Progenitor cell of endocrine pancreas (in vitro differentiated cells): ENCODE measurements at places on chromosomes 6 and 20. TPM values are rescaled to one million over a fixed set of nuclear protein-coding genes. Genes with fewer than 3 reads are reported as not detected.

- no peaks in the 10 kb centered on the region for H3K36me3 ChIP-seq
- H3K4me1 ChIP-seq = no peaks in the 10 kb centered on the region
- H3K27ac ChIP-seq = no peak overlapping the region
- H3K27me3 ChIP-seq = peaks cover 7% of the 10 kb centered on the region
- DNase-seq = no peak
Observed at GRCh38 chr20:61044499-61044898, 207.6 kb upstream of the CDH4 start.

GRCh38 chr20:48619126-48620101 lies 208.4 kb downstream of the PREX1 start:
- no peak for DNase-seq
- peaks cover 3% of the 10 kb centered on the region for H3K4me1 ChIP-seq
- no peak overlapping the region for H3K27ac ChIP-seq
- peaks cover 2% of the 10 kb centered on the region for H3K27me3 ChIP-seq
- no peaks in the 10 kb centered on the region for H3K36me3 ChIP-seq

- no peaks in the 10 kb centered on the region for H3K27me3 ChIP-seq
- no peaks in the 10 kb centered on the region for H3K36me3 ChIP-seq
- no peak overlapping the region for H3K27ac ChIP-seq
- H3K4me1 ChIP-seq = no peaks in the 10 kb centered on the region
- no peak overlapping the region for H3K4me3 ChIP-seq
Observed at GRCh38 chr20:12130781-12131180, 213.1 kb downstream of the BTBD3 start.

GRCh38 chr20:64092258-64093012 lies 8.2 kb upstream of the LKAAEAR1 start:
- DNase-seq = no peak
- H3K27me3 ChIP-seq = peaks cover 33% of the 10 kb centered on the region
- H3K36me3 ChIP-seq = peaks cover 2% of the 10 kb centered on the region
- no peak overlapping the region for H3K27ac ChIP-seq

DNA sequence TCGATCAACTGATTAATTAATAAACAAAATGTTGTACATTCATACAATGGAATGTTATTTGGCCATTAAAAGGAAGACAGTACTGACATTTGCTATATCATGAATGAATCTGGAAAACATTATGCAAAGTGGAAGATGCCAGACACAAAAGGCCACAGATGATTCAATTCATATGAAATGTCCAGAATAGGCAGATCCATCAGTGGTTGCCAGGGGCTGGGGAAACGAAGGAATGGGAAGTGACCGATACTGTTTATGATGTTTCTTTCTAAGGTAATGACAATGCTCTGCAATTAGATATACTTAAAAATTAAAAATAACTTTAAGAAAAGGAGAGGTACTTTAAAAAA lies 37.2 kb downstream of the ELOVL5 start:
- H3K27ac ChIP-seq = no peak overlapping the region
- no peaks in the 10 kb centered on the region for H3K27me3 ChIP-seq
- no peak for DNase-seq
- no peaks in the 10 kb centered on the region for H3K36me3 ChIP-seq
- H3K4me3 ChIP-seq = no peak overlapping the region
- peaks cover 5% of the 10 kb centered on the region for H3K4me1 ChIP-seq

- no peak for DNase-seq
- H3K36me3 ChIP-seq = no peaks in the 10 kb centered on the region
- H3K27ac ChIP-seq = no peak overlapping the region
- no peak overlapping the region for H3K4me3 ChIP-seq
Observed at GRCh38 chr6:38283734-38284362, 355.9 kb downstream of the BTBD9 start.

GRCh38 chr6:146868671-146869209 lies 270.0 kb downstream of the ADGB start:
- H3K4me1 ChIP-seq = peaks cover 20% of the 10 kb centered on the region
- no peak for DNase-seq
- no peaks in the 10 kb centered on the region for H3K36me3 ChIP-seq
- H3K27ac ChIP-seq = no peak overlapping the region
- no peak overlapping the region for H3K4me3 ChIP-seq

DNA sequence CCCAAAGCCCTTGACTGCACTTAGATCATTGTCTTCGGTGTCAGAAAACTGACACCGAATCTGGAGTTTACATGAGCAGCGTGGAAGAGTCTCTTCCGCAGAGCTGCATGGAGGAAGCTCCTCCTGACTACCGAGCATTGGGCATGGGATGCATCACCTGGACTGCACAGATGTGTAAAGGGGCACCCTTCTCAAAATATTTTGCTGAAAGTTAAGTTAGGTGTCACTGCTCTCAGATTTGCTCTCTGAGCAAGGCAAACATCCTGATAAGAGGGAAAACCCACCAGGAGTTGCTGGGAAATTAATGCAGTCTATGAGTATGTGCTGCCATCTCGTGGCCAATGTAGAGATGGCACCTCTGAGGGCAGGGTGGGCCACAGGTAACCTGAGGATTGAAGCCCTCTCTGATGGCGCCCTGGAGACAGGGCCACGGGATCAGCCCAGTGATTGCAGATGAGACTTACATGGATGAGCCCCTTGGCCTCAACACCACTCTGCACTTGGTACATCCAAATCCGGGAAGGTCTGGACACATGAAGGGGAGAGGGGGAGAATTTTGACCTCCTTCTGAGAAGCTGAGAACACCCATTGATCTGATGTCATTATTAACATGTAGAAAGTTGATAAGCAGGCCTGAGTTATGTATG lies 129.9 kb downstream of the LPA start:
- H3K36me3 ChIP-seq = no peaks in the 10 kb centered on the region
- peak; percentile 68 for DNase-seq
- no peaks in the 10 kb centered on the region for H3K27me3 ChIP-seq
- H3K4me3 ChIP-seq = no peak overlapping the region
- H3K27ac ChIP-seq = no peak overlapping the region

- peaks cover 4% of the 10 kb centered on the region for H3K4me1 ChIP-seq
- H3K27ac ChIP-seq = no peak overlapping the region
- no peak for DNase-seq
- H3K27me3 ChIP-seq = no peaks in the 10 kb centered on the region
Observed at GRCh38 chr20:41865938-41866337, 247.8 kb upstream of the CHD6 start.

DNA sequence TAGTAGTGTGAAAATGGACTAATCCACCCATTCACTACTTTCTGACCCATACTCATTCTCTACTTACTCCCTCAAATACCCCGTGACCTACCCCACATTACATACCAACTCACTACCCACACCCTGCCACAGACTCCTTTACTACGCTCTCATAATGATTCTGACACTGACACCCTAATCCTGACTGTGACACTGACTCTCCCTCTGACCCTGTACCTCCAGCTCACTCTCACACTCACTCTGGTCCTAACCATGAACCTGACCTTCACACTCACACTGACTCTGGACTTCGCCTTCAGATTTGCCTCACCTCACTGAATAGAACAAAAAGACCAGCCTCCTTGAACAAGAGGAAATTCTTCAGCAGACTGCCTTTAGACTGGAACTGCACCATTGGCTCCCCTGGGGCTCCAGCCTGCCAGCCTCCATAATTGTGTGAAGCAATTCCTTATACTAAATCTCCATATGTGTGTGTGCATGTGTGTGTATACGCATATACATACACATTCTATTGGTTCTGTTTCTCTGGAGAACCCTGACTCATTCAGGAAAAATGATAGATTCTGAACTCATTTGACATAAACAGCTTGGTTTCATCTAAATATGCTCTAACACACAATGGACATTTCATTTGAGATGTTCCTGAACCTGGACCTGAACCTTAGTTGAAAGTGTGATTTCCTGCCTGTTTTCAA lies 10.5 kb upstream of the ZNF343 start:
- DNase-seq = no peak
- H3K36me3 ChIP-seq = no peaks in the 10 kb centered on the region
- H3K4me1 ChIP-seq = no peaks in the 10 kb centered on the region
- H3K4me3 ChIP-seq = no peak overlapping the region
- H3K27me3 ChIP-seq = peaks cover 49% of the 10 kb centered on the region
- no peak overlapping the region for H3K27ac ChIP-seq

GRCh38 chr6:11208854-11209253 lies 23.6 kb downstream of the NEDD9 start:
- H3K4me3 ChIP-seq = no peak overlapping the region
- peaks cover 2% of the 10 kb centered on the region for H3K27me3 ChIP-seq
- H3K36me3 ChIP-seq = peaks cover 20% of the 10 kb centered on the region
- H3K4me1 ChIP-seq = peaks cover 21% of the 10 kb centered on the region

GRCh38 chr6:37105148-37106050 lies 64.6 kb upstream of the PIM1 start:
- H3K27me3 ChIP-seq = no peaks in the 10 kb centered on the region
- DNase-seq = no peak
- H3K27ac ChIP-seq = no peak overlapping the region
- no peak overlapping the region for H3K4me3 ChIP-seq
- no peaks in the 10 kb centered on the region for H3K36me3 ChIP-seq

DNA sequence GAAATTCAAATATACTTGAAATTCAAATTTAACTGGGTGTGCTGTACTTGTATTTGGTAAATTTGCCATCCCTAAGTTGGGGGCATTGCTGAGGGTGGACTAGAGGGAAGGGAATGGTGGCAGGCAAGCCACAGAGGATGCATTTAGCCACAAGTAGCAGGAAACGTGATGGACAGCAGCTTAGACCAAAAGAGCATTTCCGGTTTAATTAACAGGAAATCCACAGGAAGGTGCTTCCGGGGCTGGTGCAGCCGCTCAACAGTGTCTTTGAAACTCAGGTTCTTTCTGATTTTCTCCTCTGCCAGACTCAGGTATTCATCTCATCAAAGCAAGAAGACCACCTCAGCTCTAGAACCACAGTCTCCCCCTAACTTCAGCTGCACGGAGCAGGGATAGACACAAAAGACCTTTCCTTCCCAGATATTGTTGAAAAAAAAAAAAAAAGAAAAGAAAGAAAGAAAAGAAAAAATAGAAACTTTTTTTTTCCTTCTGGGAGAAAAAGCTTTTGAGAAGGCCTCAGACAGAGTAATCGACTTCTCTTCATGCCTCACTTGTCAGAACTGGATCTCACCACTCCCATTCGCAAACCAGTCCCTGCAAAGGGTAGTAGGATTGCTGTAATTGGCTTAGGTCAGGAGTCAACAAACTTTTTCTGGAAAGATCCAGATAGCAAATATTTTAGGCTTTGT lies 8.0 kb upstream of the BCAS1 start:
- H3K27ac ChIP-seq = no peak overlapping the region
- no peaks in the 10 kb centered on the region for H3K27me3 ChIP-seq
- no peaks in the 10 kb centered on the region for H3K36me3 ChIP-seq
- DNase-seq = no peak
- H3K4me1 ChIP-seq = peaks cover 4% of the 10 kb centered on the region

- H3K4me3 ChIP-seq = no peak overlapping the region
- no peak overlapping the region for H3K27ac ChIP-seq
- no peak for DNase-seq
- peaks cover 8% of the 10 kb centered on the region for H3K4me1 ChIP-seq
Observed at GRCh38 chr6:16717275-16717942, 43.9 kb downstream of the ATXN1 start.

DNA sequence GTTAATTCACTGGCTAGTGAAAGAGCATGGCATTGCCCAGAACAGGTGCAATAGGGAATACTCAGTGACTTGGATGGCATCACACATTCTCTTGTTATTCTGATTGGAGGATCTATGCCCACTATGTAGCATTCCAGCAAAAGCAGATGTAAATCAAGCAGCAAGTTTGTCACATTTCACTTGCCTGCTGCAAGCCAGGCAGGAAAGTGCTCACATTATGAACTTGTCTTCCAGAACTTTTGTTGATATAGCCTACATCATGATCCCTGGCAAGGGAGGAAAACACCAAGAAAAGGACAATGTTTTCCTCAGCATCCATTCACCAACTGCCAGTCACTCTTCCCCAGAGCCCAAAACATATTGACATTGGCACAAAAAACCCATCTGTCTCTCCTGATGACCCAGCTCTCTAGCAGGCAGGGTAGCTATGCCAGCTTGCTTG lies 77.8 kb downstream of the ARHGAP18 start:
- DNase-seq = no peak
- H3K4me1 ChIP-seq = peaks cover 5% of the 10 kb centered on the region
- H3K27ac ChIP-seq = no peak overlapping the region
- H3K36me3 ChIP-seq = peaks cover 16% of the 10 kb centered on the region
- no peaks in the 10 kb centered on the region for H3K27me3 ChIP-seq
- no peak overlapping the region for H3K4me3 ChIP-seq

DNA sequence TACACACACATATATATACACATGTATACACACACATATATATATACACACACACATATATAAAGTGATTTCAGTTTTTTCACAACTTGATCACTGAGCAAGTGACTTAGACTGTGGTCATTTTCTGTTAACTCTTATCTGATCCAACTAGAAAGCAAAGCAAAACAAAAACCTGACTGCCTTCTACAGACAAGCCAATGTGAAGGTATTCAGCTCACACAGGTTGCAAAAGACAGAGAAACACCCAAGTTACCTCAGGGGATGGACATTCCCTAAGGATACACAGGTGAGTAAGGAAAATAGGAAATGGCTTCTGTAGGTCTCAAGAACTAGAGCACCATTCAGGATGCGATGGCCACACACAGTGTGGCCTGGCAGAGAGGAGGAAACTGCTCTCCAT lies 58.4 kb upstream of the IER3 start:
- H3K27me3 ChIP-seq = no peaks in the 10 kb centered on the region
- no peak overlapping the region for H3K4me3 ChIP-seq
- DNase-seq = no peak
- H3K36me3 ChIP-seq = no peaks in the 10 kb centered on the region
- peaks cover 1% of the 10 kb centered on the region for H3K4me1 ChIP-seq

GRCh38 chr6:22958677-22959076 lies 389.3 kb downstream of the HDGFL1 start:
- no peak overlapping the region for H3K4me3 ChIP-seq
- H3K4me1 ChIP-seq = peaks cover 23% of the 10 kb centered on the region
- H3K36me3 ChIP-seq = peaks cover 5% of the 10 kb centered on the region
- H3K27ac ChIP-seq = no peak overlapping the region
- H3K27me3 ChIP-seq = no peaks in the 10 kb centered on the region

DNA sequence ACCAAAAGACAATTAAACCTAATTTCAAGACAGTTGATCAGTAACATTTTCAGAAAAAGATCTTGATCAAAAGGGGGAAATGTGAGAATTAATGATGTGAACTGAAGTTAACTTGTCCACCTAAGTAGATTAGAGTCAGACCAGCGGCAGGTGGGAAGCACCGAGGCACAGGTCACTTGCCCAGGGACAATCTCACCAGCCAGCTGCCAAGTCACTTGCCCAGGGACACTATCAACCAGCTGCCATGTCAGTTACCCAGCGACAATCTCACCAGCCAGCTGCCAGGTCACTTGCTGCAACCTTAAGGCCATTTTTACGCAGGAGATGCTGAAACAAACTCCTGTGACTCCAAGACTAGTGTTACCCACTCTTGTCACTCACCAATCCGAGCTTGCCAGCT lies 187.6 kb upstream of the THBS2 start:
- H3K36me3 ChIP-seq = no peaks in the 10 kb centered on the region
- peaks cover 7% of the 10 kb centered on the region for H3K4me1 ChIP-seq
- H3K4me3 ChIP-seq = no peak overlapping the region

FOXS1 gene
- total RNA-seq = not detected in 2 replicates

FAM162B gene
- 1.5 and 2.5 TPM in 2 replicates for total RNA-seq

HLA-DRA gene
- total RNA-seq = not detected in 2 replicates

ZC2HC1B gene
- not detected in 2 replicates for total RNA-seq

RAD21L1 gene
- not detected in 2 replicates for total RNA-seq

SRSF3 gene
- total RNA-seq = 427 and 442 TPM in 2 replicates

TCP11 gene
- not detected in 2 replicates for total RNA-seq
